Stimulated activated CD8-positive, alpha-beta memory T cell treated with anti-CD3 and anti-CD28 coated beads, Interleukin-4, amount 100 ng/mL, for 1 hour (primary cell): ENCODE measurements at places on chromosomes 1 and 21.

DNA sequence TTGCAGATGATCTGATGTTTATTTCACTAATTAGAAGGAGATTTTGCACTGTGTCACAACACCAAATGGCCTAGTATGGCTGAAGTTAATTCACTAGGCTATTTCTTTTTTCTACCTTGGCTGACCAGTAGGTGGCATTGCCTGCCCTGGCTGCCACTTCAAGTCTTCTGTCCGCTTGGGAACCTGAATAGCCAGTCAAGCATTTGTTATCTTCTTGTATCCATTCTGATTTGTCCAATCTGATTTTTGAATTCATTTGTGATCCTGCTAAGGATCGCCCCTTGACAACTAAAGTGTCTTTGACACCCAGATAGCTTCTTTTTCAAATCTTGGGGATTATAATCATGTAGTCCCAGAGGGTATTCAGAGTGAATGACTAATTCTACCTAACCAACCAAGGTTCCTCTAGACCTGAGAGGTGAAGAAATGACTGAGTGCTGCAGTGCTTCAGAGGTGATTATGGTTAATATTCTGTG lies 99.4 kb downstream of the GIPC2 start:
- no peak for DNase-seq

DNA sequence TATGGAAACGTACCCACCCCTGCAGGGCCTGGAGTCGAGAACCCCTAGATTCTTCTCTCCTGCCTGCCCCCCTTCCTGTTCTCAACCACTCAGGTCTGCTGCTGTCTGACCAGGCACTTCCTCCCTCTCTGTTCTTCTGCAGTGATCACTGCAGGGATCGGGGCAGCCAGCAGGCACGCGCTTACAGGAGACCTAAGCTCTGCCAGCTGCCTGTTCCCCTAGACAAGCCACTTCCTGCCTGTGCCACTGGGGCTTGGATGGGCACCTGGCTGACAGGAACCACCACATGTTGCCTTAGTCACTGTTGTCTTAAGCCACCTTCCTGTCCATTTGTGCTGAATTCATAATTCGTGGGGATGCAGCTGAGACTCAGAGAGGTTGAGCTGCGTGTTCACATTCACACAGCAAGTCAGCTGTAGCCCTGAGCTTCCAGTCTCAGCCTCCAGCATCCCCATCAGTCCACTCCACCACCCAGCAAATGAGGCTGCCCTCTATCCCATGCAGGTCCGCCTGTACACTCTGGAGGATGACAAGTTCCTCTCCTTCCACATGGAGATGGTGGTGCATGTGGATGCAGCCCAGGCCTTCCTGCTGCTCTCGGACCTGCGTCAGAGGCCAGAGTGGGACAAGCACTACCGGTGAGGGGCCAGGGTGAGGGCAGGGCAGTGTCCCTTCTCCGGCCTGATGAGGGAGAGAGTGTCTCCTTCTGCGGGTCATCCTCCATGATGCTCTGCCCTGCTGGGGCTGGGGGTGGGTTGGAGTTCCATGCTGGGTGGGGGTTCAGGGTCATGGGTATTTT lies 18.6 kb downstream of the FAM151A start:
- no peak for DNase-seq

- DNase-seq = no peak
Observed at GRCh38 chr1:226676381-226676780, 62.7 kb downstream of the ITPKB start.

- no peak for DNase-seq
Observed at GRCh38 chr1:156775799-156776198, 8.5 kb downstream of the PRCC start.

- no peak for DNase-seq
Observed at GRCh38 chr1:225762002-225762441, 15.6 kb upstream of the SRP9 start.

GRCh38 chr1:167716000-167716271 lies 5.8 kb upstream of the MPZL1 start:
- DNase-seq = no peak

DNA sequence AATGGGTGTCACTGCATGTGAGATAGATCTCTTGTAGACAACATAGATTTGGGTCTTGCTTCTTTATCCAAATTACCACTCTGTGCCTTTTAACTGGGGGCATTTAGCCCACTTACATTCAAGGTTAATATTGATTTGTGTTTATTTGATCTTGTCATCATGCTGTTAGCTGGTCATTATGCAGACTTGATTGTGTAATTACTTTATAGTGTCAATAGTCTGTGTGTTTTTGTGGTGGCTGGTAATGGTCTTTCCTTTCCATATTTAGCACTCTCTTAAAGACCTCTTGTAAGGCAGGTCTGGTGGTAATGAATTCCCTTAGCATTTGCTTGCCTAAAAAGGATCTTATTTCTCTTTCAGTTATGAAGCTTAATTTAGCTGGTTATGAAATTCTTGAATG lies 29.6 kb downstream of the ZNF691 start:
- no peak for DNase-seq

GRCh38 chr1:150551051-150551783 lies 2.0 kb downstream of the ADAMTSL4 start:
- no peak for DNase-seq
